ENCODE measurements at places on chromosomes 11 and 22.

DNA sequence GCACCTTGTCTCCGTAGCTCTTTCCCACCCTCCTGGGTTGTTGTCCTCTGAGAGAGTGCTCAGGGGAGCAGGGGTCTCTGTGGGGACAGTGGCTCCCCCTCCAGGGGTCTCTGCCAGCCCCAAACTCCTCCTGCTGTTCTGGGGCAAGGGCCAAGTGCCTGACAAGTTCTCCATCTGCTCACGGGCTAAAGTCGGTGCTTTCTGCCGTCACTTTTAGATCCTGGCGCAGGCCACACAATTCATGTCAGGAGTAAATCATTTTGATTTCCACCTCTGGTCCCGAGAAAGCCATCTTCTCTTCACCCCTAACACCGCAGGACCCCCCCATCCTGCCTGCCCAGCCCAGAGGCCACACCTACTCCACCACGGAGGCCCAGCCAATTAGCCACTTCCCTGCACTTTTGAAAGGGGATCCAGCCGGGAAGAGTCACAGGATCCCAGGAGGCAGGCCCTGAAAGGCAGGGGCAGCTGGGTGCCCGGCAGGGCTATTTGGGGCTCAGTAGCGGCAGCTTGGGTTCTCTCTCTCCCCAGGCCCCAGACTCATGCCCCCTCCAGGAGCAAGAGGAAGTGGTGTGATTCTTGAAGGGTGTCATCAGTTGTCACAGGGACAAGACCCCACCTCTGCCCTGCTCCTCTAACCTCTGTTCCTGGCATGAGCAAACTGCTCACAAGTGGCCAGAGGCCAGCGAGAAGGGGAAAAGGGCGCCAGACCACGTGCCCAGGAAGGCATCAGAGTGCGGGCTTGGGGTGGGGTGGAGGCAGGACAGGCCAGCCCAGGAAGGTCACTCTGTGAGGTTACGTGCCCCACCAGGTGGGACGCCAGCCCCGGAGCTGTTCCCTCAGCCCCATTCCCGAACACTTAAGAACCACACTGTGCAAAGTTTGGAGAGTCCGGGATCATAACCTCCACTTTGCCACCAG, 1.3 kb downstream of the MACROD1 start:
- peak; percentile 37 for DNase-seq

DNA sequence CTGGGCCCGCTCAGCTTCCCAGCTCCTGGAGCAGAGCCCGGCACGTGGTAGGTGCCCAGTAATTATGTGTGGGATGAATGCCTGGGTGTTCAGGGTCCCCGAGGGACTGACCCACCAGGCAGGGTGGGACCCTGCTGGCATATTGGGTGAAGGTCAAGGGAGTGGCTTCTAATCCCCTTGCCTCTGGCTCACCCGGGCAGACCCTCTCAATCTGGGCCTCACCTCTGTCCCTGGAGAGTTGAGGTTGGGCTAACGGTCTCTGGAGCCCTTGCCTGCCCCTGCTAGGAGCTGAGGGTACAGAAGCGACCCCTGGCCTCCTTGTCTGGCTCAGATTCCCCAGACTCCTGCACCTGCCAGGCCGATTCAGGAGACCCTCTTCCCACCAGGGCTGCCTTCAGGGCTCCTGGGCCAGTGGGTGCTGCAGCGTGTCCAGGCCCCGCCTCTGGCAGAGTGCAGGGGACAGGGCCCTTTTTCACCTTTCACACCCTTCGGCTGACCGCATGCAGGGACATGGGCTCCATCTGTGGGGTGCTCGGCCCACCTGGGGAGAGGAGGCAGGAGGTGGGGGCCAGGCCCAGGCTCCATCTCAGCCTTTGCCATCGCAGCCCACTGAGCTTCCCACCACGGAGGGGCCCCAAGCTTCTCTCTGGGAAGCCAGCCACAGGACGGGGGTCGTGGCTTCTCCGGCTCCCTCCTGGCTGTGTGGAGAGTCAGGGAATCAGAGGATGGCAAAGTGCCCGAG, 3.8 kb upstream of the CTSD start:
- no peak for DNase-seq

GRCh38 chr22:23110922-23111527, 30.8 kb downstream of the RSPH14 start:
- DNase-seq: peak; percentile 12

- DNase-seq: no peak
Measured at GRCh38 chr22:20395181-20395906, 1.4 kb downstream of the ZNF74 start.

GRCh38 chr11:130051082-130051481, 18.6 kb upstream of the APLP2 start:
- DNase-seq: no peak

GRCh38 chr11:116065191-116065895, 561.1 kb upstream of the CADM1 start:
- DNase-seq: no peak

- no peak for DNase-seq
Measured at GRCh38 chr11:6545917-6546605, 49.0 kb downstream of the DNHD1 start.

- no peak for DNase-seq
Measured at GRCh38 chr11:1496761-1497095, 10.1 kb upstream of the MOB2 start.

DNA sequence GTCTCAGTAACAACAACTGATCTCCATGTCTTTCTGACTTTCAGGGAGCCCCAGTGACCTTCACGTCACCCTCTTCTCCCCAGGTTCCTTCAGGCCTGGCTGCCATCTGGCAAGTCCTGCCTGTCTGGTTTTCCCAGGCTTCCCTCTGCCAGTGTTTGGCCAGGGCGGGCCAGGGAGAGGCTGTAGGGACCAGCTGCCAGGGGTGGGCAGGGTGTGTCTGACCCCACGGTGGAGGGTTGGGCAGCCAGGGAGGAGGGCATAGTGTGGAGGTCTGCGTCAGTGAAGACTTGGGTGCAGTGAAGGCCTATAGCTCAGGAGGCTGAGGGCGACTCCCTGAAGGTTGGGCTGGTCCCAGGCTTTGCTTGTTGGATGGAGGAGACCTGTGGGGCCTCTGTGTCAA, 11.9 kb upstream of the MRGPRX2 start:
- DNase-seq: no peak

DNA sequence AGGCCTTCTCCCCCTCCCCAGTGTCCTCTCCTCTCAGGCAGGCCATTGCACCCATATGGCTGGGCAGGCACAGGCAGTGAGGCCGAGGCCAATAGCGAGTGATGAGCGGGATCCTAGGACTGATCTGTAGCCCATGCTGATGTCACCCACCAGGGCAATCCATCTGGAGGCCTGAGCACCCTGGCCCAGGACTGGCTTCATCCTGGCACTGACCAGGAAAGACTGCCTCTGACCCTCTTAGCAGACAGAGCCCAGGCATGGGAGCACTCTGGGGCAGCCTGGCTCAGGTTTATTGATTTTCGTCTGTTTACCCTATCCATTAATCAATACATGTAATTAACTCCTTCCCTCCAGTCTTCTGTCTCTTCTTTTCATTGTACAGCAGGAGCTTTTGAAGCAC, 5.1 kb upstream of the TIRAP start:
- DNase-seq: no peak

- peak; percentile 2 for DNase-seq
Measured at GRCh38 chr22:27331526-27332281, 469.9 kb downstream of the MN1 start.

DNA sequence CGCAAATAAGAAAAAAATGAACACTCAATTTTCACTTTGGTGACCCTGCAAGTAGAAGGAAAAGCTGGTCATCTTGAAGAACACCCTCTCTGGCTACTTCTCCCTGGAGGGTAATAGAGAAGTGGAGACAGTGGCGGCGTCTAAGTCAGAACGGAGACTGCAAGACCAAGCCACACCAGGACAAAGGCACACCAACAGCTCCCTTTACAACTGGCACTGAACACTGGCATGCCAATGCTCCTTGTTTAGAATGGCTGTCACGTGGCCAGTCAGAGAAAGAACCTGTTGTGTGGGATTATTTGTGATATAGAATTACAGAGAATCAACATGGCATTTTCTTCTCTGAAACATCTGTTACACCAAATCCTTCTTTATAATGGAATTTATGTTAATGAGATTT, 61.3 kb upstream of the YPEL1 start:
- peak; percentile 66 for DNase-seq

- DNase-seq: no peak
Measured at GRCh38 chr11:12938590-12939247, 70.4 kb upstream of the RASSF10 start.

GRCh38 chr11:43874738-43875137, 5.9 kb upstream of the ALKBH3 start:
- no peak for DNase-seq

DNA sequence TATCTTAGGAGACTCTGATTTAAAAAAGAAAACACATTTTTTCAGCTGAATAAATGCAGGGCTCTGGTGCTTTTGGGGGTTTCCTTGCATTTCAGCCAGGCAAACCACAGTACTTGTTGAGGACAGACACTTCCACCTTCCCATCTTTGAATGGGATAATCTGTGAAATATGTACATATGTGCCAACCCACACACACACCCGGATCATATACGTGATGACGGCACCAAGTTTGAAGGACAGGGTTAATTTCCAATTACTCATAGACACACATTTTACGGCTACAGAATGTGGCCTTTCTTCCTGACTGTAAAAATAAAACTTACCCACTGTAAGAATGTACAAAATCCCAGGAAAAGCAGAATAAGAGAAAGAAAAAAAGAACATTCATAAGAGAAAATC, 104.4 kb downstream of the MPPED2 start:
- no peak for DNase-seq

DNA sequence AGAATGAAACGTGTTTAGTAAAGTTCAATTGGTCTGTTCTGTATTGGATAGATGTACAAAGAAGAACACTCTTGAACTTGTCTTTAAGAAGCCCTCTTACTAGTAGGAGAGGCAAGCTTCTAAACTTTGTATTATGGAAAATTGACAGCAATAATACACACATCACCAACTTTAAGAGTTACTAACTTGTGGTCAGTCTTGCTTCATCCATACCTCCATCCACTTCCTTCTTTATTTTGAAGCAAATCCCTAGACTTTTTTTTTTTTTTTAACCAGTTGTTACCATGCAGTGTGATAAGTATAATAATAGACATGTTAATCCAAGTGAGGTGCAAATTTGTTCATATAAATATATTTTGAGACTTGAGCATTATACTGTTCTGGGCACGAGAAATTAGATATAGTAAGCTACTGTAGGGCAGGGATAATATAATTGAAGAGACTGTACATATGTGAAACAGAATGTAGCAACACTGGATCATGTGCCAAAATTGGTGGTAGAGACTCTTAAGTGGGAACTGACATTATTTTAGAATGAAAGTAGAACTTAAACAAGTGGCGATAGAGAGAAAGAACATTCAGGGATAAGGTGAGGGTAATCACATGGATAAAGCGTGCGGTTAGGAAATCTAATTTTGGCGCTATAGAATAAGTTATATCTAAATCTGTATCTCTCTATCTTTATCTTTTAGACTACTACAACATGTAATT, 6.5 kb downstream of the FAR1 start:
- DNase-seq: no peak

- no peak for DNase-seq
Measured at GRCh38 chr11:5277807-5278382, 8.2 kb upstream of the HBE1 start.

DNA sequence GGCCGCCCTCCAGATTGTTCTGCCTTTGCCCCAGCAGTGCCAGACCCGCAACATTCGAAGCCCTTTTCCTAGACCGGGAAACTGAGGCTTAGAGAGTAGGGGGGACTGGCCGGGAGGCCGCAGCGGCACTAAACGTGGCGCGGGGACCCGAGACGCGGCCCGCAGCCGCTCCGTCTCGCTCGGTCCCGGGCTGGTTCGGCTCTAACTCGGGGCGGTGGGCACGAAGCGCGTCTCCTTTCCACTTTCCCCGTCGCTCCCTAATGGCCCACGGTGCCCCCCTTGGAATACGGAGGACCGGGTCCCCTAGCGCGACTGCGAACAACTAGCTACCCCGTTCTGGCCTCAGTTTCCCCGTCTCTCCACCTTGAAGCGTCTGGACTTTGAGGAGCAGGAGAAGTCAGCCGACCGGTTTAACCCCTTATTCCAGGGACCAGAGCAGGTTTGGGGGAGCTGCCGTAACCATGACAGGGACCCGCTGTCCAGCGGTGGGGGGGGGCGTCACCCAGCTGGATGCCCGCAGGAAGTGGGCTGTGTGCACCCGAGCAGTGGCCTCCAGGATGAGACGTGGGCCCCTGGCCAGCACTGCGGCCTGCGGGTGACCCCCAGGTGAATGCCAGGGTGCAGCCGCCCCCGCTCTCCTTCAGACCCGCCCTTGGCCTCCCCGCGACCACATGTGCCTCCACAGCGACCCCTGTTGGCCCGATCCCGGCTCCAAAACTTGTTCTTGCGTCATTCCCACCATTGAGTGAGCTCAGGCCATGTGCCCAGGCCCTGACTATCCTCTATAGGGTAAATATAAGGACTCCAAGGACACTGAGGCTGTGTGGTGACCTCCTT, 1.1 kb downstream of the CDC42EP1 start:
- DNase-seq: peak; percentile 75

- no peak for DNase-seq
Measured at GRCh38 chr22:45904236-45904635, 72.7 kb downstream of the WNT7B start.

DNA sequence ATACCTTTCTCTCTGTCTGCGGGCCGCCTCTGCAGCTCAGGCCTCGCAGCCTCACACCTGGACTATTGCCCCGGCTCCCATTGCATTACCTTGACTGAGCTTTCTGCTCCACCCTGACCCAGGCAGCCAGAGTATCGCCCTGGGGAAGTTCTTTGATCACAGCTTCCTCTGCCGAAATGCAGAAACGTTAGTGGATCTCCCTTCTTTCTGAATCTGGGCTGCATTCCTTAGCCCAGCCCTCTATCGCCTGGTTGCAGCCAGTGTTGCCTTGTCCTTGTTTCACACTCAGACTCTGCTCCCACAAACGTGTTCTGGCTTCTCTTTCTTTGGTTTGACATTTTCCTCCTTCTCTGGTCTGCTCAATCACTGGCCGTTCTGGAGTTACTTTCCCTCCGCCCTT, 195.7 kb downstream of the ADAMTS15 start:
- no peak for DNase-seq

- DNase-seq: no peak
Measured at GRCh38 chr11:13602844-13603243, 65.6 kb upstream of the FAR1 start.

DNA sequence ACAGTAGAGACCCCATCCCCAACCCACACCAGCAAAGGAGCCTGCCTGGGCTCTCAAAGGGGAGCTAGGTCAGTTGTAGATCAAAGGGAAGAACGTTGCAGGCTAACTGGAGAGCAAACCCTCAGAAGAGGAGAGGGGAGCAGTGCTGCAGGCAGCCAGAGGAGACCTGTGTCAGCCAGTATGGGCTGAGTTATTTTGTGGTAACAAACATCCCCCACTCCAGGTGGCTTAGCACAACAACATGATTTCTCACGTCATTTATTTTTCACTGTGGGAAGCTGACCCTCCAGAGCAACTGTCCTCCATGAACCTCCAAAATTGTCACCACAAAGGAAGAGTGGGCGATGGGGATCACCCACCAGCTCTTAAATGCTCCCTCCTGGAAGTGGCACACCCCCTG, 19.8 kb upstream of the SHANK2 start:
- DNase-seq: no peak

DNA sequence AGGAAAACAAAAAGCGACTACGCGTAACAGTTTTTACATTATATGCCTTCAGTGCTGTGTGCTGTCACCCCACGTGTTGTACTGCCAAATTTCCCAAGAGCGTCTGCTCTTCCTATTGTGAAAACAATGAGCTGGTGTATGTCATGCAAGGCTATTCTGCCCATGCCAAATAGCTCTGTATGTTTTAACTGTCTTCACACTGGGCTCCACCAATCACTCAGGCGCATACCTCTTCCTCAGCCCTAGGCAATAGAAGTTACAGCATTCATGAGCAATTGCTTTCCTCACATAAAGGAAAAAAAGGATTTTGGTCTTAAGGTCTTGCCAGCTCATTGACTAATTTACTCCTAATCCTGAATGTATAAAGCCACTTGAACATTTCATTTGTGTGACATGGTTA, 606.8 kb downstream of the NTM start:
- DNase-seq: no peak

- peak; percentile 19 for DNase-seq
Measured at GRCh38 chr11:96074551-96075310, 150.8 kb upstream of the MTMR2 start.

Measured in NCI-H82 (cell line).